Activated CD4-positive, alpha-beta T cell treated with anti-CD3 and anti-CD28 coated beads, Interleukin-2, Interleukin-4, amounts not matched to agents 100 ng/mL and 50 ng/mL, durations not matched to agents 16 hours and 8 hours (primary cell): ENCODE measurements at places on chromosomes 2 and 18.

DNA sequence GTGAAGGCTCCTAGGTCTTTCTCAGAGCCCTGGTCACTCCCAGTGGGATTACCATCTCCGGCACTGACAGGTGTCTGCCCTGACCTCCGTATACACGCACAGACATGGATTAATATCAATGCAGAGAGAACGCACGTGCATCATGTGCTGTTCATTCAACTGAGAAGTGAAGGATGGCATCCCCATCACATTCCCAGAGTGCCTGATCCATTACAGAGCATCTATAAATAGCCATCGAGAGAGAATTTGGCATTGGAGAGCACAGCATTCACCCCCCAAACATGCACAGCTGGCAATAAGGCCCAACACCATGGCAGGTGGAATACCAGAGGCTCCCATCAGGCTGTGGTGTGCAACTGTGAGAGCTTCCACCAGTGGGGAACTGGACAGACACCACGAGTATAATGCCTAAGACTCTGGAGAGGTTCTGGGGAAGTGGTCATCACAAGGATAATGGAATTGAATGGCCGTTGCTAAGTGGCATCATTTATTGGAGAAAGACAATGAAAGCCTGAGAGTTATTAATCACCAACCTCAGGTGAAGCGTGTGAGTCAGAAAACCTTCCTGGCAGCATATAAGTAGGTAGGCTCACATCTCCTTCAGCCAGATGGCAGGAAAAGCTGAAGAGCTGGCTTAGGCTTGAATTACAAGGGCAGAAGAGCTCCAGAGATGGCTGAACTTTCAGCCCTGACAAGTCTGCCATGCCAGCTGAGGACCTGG, 244.5 kb upstream of the ID2 start:
- no peak for DNase-seq

DNA sequence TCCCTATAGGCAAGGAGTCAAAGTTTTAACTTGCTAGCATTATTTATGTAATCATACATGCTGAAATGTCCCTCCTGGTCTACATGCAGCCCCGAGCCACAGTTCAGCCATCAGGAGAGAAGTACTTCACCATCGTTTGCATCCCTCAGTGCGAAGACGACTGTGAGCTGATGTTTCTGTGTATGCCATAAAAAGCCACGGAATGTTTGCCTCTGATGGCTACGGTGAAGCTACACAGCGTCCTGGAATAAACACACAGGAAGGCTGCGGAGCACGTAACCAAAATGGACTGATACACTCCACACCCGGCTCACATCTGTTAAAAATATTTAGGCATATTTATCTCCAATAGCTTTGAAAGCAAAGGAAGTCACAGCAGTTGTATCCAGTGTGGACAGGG, 4.3 kb upstream of the SALL3 start:
- DNase-seq: no peak

DNA sequence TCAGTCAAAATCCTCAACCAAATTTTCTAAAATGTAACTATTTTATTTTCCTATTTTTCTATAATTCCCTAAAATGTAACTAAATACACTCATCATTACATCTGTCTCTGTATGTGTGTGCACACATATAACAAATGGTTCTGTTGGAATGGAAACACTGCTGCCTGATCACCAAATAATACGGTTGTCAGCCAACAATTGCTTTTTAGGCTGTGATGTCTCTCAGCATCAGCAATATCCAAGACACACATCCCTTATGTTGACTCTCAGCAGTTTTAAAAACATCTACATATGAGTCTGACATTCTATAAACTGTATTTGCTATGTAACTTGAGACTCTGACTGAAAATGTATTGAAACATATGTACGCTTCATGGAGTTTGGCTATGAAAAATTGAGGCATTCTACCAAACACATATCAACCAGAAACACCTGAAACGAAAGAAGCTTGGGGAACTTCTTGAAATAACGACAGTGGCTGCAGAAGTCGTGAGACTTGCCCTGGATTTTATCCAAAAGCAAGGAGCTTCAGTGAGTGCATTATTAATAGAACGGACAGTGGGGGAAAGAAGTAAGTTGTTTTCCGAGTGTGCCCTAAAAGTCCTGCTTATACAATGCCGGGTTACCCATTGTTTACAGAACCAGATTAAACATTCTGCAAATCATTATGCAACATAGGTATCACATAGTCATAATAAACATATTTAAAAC, 110.2 kb upstream of the ITGB6 start:
- DNase-seq: no peak

GRCh38 chr2:103401621-103402020, 639.8 kb downstream of the TMEM182 start:
- DNase-seq: no peak

DNA sequence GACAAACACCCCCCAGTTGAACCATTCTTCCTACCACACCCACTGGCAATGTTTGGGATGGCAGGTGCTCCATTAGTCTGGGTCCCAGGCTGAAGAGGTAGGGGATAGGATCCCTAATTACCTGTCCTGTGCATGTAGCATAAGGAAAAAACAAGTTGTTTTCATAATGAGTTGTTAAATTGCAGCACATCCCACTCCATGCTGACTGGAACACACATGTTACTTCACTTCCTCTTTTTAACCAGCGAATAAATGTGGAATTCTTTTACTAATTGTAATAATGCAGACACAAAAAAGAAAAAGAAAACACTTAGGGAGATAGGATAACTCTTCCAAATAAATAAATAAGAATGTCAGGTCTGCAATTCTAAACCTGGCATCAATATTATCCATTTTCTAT, 11.8 kb upstream of the CBLN2 start:
- DNase-seq: no peak

DNA sequence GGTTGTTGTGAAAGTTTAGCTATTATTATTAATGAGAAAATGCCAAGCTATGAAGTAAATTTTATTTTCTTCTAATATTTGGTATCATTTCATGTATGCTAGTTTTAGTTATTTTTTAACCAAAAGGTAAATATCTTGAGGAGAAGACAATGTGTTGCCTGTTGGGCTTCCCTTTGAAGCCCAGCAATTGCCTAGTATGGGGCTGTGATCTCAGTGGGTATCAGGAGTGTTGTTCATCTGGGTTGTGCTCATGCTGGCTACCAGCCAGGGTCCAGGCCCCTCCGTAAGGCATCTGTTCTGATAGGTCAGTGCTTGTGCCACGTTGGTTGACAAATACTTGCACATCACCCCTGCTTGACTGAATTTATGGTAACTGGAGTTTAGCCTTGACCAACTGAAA, 38.0 kb upstream of the DARS1 start:
- DNase-seq: no peak

DNA sequence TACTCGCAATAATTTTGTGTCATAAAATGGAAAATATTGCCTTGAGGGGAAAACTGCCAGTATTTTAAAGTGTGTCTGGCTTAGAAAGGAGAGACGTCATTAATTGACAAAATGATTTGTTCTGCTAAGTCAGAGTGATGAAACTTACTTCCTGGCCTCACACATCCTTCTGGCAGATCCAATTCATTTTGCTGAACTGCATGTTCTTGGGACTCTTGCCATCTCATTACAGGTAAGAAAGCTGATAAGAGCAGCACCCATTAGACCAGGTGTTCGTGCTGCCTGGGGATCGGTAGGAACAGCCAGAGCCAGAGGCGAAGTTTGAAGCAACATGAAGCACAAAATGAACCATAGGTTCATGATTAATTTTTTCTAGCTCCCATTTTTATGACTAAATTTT, 38.0 kb downstream of the KCNE4 start:
- DNase-seq: no peak
